CD4-positive, alpha-beta T cell treated with Interleukin-15 for 4 hours (primary cell): ENCODE measurements at places on chromosomes 2 and 18.

DNA sequence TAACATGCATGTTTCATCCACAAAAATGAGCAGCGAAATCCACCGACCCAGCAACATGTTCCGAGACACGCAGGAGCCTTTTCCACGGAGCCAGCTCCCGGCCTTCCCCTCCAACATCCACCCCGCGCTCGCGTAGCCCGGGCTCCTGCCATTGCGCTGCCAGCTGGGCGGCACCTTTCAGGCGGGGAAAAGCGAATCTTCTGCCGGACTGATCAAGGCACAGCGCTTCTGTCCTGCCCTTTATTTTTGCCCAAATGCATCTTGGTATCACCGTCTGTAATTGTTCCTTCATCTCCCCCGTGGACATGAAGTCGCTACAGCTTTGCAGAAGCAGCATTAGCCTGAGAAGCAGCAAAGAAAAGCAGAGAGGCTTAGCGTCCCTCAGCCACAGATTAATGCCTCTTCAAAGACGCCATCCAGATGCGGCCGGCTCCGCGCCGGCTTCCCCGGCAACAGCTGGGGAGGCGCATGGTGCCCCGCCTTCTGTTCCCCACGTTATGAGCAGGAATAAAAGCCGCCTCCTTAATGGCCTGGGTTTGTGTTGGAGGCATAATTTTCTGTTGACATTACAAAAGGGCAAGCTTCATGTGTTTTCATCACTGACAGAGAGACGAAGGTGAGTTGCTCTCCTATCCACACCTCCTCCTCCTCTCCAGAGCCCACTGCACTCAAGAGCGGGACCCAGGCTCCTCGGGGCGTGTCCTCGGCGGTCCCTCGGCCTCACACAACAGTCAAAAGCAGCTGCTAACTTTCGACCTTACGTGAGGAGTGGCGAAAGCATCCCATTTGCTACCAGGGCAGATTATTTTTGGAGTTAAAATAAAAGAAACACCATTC, 122.1 kb upstream of the SALL3 start:
- no peak for DNase-seq

DNA sequence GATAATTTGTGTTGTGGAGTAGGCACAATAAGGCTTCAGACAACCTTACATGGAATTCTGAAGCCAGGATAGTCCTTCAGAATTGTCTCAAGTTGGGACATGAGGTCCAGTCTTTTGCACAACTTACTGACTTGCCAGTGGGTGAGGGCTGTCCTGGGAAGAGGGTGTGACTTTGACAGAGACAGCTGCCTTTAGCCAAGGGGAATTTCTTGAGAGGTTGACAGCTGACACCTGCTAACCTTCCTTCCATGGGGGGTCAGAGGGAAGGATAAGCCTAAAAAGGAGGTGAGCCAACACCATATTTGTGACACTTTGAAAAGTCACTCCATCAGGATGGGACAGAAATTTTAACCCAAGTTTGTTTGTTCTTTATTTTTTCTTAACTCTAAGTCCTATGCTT, 907.8 kb upstream of the CRIM1 start:
- no peak for DNase-seq

- DNase-seq: no peak
These were observed 24.9 kb upstream of the RHOB start for GRCh38 chr2:20421988-20422370.

DNA sequence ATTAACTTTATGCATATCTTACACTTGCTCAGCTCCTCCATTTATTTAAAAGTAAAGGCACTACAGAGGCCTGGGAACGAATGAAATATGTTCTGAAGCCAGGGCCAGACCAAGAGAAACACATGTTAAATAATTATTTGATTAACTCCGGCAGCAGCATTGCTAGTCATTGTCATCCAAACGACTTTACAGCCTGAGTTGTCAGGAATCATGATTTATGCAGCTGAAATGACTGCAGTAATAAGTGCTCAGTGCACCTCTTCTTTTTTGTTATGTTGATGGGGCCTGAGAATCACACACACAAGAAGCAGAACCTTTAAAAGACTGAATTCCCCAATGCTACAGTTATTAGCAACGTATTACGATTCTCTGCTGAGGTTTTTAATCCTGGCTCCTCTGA, 58.9 kb downstream of the EPHA4 start:
- DNase-seq: no peak

GRCh38 chr2:169839954-169840746, 12.9 kb downstream of the UBR3 start:
- DNase-seq: no peak

- no peak for DNase-seq
These were observed 34.5 kb upstream of the GRB14 start for GRCh38 chr2:164655750-164656149.

DNA sequence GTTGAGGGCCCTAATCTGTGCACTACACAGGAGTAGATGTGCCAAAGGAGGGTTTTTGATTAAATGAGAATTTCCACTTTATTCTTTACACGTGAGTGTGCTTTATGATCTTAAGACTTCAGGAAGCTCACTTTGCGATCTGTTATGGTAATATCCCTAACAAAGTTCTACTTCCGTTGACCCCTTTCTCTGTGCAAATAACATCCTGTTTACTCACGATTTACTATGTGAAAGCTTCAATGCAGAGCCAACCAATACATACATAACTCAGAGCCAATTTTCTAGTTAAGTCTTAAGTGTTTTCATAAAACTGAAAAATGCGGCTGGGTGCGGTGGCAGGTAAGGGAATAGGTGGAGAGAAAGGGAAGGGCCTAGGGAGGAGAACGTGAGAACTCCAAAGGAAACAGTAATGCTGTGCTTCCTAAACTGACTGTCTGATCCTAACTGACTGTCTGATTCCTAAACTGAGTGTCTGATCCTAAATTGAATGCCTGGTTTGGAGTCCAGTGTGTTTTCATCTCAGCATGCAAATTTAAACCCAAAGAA, 87.6 kb downstream of the PLCL1 start:
- DNase-seq: peak; percentile 16

DNA sequence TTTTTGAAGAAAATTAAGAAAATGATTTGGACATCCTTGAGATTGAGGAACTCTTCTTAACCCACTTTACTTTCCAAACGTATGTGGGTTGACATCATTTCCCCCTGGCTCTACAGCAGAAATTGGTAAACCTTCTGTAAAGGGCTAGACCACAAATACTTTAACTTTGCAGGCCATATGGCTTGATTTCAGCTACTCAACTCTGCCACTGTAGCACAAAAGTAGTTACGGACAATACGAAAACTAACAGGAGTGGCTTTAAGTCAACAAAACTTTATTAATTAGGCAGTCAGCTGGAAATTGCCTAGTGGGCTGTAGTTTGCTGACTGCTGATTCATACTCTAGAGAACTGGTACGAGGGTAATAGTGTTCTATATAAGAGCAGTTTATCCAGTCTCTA, 83.2 kb upstream of the DTNB start:
- DNase-seq: no peak
